ENCODE measurements at places on chromosomes 7 and 10.

DNA sequence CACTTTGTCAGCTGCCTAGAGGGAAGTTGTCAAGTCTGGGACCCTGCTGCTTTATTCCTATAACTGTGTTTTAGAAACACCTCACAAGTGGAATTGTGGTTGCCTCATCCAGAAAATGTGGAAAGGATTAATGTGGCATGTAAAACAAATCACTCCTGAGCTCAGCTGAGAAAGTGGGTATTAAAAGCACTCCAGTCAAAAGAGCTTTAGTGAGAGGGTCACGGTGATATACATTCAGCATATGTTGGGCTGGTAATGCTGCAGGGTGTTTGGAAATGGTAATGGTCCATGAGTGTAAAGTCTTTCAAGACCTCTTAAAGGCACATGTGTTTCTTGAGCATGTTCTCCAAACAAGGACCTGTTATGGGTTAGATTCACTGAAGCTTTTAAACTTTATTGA is 318.2 kb upstream of the MEOX2 start:
- no peak for DNase-seq

GRCh38 chr10:69874449-69874848 is 72.7 kb downstream of the COL13A1 start:
- no peak for DNase-seq

- no peak for DNase-seq
Observed at GRCh38 chr10:77081481-77081891, 556.1 kb downstream of the KCNMA1 start.

DNA sequence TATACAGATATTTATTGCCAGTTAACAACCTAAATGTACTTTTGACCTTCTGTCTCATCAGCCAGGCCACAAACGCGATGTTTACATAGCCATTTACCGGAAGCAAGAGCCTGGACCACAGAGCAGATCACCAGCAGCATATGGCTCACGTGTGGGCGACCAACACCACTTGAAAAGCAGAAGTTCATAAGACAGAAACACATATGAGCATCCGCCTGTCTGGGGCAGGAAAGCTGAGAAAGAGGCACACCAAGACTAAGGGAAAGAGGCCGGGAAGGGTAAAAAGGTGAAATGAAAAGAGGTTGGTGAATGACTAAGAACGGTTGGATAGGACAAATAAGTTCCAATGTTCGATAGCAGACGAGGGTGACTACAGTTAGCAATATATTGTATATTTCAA is 1.3 kb downstream of the ABCB1 start:
- DNase-seq = no peak

DNA sequence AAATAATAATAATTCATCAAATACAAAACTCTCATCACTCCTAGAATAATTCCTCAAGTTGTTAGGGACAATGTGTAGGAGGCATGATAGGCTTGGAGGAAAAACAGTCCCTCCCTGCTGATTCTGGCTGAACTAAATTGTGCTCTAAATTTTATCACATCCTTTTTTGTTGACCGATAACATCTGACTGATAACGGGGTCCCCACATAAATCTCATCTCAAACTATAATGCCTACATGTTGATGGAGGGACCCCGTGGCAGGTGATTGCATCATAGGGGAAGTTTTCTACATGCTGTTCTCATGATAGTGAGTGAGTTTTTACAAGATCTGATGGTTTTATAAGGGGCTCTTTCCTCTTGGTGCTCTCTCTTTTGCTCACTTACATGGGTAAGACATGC is 1043.5 kb upstream of the SORCS1 start:
- no peak for DNase-seq

GRCh38 chr7:104112623-104113022 is 95.2 kb downstream of the ORC5 start:
- peak; percentile 25 for DNase-seq

DNA sequence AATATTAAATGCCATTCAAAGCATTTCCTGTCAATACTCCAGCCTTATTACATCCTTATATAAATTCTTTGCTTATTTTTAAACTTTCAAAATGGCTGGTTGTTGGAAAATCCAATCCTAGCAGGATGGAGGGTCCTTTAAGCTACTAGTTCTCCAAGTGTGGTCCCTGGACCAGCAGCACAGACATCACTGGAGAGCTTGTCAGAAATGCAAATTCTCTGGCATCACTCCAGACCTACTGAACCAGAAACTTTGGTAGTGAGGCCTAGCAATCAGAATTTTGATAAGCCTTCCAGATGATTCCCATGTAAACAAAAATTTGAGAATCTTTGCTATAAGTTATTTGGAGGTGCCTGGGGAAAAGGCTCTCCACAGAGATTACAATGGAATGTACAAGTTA is 43.8 kb downstream of the CALCR start:
- DNase-seq = no peak

GRCh38 chr7:150368096-150368883 is at the start of gene REPIN1:
TSS of gene REPIN1 (plus strand) at chr7:150368822. CDS start at chr7:150369712, 890 bp downstream.
- peak; percentile 93 for DNase-seq

- no peak for DNase-seq
Observed at GRCh38 chr10:65201491-65201890, 1680.3 kb downstream of the REEP3 start.

GRCh38 chr7:114081606-114082425 is 163.0 kb upstream of the PPP1R3A start:
- DNase-seq = peak; percentile 78

- DNase-seq = peak; percentile 11
Observed at GRCh38 chr7:124667312-124668153, 98.1 kb downstream of the GPR37 start.

DNA sequence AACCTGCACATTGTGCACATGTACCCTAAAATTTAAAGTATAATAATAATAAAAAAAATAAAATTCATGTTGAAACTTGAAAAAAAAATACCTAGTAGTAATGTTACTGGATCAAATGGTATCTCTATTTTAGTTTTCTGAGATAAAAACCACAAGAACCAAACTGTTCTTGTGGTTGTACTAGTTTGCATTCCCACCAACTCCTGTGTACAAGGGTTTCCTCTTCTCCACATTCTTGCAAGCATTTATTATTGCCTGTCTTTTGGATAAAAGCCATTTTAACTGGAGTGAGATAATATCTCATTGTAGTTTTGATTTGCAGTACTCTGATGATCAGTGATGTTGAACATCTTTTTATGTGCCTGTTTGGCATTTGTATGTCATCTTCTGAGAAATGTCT is 177.7 kb downstream of the KIF20B start:
- DNase-seq = peak; percentile 12

DNA sequence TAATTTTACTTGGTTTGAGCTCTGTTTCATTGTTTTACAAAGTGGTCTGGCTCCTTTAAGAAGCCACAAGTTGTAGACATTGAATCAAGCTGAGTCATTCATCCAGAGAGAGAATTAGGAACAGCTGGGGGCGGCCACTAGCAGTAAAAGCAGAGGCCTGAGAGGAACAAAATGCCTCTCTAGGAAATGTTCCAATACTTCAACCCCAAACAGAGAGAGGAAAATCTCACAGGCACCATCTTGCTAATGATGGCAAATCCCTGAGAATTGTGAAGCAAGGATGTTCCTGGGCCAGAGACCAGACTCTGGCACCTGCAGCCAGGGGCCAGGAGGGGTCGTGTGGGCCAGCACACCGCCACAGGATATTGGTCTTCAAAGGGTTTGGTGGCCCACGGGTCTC is 26.5 kb upstream of the TRIL start:
- peak; percentile 87 for DNase-seq

GRCh38 chr7:158186864-158187693 is 400.5 kb downstream of the PTPRN2 start:
- DNase-seq = peak; percentile 71

GRCh38 chr10:118474111-118474510 is 121.3 kb downstream of the PRLHR start:
- no peak for DNase-seq

GRCh38 chr10:15084502-15084922 is 4.1 kb downstream of the ACBD7 start:
- DNase-seq = peak; percentile 97

GRCh38 chr7:30824821-30825720 is 53.9 kb downstream of the MINDY4 start:
- no peak for DNase-seq

GRCh38 chr7:21299766-21300165 is 128.1 kb upstream of the SP4 start:
- DNase-seq = no peak

DNA sequence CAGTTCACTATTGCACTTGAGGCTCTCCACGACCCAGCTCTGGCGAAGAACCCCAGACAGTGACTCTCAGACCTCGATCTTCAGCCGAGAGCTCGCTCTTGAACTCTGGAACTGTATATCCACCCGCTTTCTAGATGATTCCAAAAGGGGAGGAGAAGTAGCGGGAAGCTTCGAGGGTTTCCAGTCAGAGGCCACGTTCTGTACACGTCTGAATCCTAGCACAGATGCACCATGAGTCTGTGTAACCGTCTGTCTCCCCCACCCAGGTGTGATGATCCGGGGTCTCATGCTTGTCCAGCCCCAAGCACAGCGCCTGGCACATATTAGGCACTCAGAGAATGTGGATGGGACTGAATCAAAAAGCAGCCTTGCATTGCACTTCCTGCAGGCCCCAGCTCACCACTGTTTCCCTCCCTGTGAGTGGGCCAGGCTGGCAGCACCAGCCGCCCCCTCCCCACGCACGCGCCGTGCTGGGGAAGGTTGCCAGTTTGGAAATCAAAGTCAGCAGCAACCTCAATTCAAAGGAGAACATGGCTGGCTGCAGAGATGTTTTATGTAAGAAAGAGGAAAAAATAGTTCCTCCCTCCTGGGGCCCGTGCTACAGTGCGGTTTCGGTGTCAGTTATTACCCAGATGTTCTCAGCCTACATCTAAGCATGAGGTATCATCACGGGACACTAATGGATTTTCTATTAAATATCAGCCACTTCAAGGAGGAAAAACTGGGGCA is 5.7 kb downstream of the GRID2IP start:
- DNase-seq = no peak

GRCh38 chr7:3732395-3733005 is 431.4 kb downstream of the SDK1 start:
- DNase-seq = no peak

DNA sequence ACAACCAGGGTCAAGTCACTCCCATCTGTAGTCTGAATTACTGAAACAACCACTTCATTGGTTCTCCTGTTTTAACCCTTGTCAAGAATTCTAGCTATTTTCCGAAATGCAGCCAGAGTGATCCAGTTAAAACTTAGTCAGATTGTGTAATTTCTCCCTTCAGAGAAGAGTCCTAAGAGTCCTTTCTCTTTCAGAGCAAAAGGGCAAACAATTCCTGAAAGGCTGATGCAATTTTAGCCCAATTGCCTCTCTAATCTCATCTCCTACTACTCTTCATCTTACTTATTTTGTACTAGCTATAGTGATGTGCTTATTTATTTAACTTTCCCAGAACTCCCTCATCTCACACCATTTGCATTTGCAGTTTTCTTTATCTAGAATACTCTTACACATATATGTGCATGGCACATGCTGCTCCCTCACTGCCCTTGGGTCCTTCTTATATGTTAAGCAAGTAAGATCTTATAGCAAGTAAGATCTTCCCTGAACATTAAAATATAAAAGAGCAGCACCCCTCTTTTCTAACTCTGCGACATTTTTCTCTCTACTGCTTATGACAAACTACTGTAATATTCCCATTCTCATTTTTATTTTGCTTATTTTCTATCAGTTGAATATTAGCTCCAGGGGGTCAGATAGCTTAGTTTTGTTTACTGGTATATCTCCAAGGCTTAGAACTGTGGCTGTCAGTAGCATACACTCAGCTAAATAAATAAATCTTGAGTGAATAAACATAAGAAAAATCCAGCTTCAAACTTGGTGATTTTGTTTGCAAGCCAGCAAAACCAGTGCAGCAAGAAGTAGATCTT is 44.6 kb downstream of the HGF start:
- DNase-seq = no peak

Data from astrocyte of the hippocampus (primary cell).